ENCODE measurements at places on chromosomes 11 and 22.

GRCh38 chr11:2138431-2139122, 612 bp downstream of the IGF2 start:
- peak; percentile 37 for DNase-seq

DNA sequence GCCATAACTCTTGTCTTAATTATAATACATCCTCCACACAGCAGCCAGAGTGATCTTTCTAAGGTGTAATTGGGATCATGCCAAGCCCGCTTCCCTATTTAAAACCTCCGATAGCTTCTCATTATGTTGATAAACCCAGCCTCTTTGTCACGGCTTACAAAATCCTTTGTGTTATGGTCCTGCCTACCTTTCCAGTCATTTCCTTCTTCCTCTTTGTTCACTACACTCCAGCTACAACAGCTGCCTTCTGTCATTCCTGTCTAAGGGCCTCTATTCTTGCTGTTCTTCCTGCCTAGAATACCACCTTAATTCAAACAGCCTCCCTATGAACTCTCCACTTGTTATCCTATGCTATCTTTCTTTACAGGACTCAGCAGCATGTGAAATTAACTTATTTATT, 70.6 kb upstream of the CAPRIN1 start:
- no peak for DNase-seq

DNA sequence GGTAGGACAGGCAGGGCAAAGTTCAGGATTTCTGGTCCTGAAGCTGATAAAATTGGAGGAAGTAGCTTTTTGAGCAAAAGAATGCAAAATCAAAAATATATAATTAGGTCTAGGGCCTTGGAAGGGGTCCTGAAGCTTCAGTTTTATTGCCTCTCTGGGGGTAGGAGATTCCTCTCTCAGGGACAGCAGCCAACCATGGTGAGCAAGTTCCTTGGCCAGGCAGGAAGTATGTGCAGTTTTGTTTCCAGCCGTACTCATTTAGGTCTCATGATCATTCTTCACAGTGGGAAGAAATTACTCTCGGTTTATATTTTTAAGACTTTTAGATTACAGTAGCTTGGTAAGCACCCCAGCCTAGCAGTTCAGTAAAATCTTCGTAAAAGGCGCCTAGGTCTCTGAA, 2.9 kb upstream of the RAB38 start:
- DNase-seq, result peak; percentile 28

DNA sequence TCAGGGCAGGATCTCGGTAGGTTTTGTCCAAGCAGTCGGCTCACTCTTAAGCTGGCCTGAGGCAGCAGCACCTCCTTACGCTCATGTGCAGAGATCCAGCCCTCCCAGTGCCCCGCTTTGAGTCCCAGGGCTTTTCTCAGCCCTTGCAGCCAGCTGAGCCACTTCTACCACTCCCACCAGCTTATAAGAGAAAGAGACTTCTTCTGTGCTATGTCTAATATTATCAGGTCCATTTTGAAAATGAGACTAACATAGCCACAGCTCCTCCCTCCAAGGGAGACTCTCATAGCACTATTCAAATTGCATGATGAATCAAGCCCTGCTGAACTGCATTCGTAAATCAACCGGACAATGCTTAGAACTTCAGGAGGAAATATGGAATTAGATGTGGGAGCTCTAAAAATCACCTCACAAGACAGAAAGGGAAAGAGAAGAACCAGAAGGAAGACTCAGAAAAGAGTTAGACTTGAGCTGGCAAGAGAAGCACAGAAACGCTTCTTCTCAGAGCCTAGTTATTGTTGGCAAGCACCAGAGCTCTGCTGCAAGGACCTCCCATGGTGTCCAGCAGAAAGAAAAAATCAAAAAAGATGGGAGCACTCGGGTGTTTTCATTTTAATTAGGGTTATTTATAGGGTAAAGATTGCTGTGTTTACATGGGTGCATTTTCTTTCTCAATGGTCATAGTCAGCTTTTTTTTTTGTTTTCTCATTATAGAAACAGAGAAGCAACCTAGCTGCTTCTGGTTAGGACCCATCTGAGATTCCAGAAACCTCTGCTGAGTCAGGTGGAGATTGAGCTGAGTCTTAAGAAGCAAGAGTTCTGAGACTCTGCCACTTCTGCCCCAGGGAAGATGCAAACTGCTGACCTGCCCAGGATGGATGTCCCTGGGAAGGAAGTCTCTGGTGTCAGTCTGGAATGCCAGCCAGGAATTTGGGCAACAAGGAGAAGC, 181.4 kb downstream of the ETS1 start:
- no peak for DNase-seq

GRCh38 chr11:64028398-64029115, 7.2 kb upstream of the FLRT1 start:
- DNase-seq, result no peak

- no peak for DNase-seq
Measured at GRCh38 chr22:46465345-46465720, 72.1 kb downstream of the CELSR1 start.

GRCh38 chr11:123544631-123545375, 109.6 kb downstream of the SCN3B start:
- no peak for DNase-seq

- peak; percentile 89 for DNase-seq
Measured at GRCh38 chr11:66981976-66982578, 7.0 kb downstream of the C11orf86 start.

DNA sequence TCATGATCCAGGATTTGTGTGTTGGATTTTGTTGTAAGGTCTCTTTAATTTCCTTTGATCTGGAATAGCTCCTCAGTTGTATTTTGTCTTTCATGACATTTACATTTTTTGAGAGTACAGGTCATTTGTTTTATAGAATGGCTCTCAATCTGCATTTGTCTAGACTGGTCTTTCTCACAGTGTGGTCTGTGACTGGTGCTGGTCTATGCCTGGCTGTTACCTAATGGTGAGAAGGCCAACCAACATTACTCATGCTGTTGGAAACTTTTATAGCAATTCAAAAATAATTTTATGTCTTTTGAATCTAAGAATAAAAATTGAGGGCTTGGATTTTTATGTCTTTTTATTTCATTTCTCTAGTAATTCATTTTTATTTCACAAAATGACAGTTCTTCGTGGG, 3.9 kb upstream of the NCR3LG1 start:
- DNase-seq, result peak; percentile 16

DNA sequence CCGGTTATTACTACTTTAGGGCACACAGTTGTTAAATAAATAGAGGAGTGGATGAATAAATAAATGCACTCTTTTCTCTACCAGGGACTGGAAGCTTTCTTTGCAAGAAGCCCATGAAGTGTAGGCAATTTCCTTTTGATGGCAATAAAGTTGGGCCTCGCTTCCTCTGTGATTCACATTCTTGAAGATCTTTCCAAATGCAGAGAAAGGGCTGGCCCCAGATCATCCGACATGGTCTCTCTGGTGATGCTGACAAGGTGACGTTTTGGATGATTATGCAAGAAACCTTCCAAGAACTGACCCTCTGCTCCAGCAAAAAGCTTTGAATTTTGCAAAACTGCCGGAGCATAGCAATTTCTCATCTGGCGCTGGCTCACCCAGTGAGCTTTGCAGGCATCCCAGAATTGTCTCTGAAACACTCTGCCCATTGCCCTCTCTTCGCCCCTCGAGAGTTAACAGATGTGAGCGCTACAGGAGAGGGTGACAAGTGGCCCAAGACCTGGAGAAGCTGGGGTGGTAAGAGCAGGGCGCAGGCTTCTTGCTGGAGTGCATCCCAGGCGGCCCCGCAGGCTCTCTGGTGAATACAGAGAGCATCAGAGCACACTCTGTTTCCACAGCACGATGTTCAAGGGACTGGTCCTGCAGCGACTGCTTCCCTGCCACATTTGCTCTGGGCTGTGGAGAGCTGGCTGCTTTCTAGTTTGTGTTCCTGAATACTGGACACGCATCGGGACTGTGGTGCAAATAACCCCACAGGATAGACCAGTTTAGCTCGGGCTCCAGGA, 11.5 kb upstream of the IFT27 start:
- no peak for DNase-seq

DNA sequence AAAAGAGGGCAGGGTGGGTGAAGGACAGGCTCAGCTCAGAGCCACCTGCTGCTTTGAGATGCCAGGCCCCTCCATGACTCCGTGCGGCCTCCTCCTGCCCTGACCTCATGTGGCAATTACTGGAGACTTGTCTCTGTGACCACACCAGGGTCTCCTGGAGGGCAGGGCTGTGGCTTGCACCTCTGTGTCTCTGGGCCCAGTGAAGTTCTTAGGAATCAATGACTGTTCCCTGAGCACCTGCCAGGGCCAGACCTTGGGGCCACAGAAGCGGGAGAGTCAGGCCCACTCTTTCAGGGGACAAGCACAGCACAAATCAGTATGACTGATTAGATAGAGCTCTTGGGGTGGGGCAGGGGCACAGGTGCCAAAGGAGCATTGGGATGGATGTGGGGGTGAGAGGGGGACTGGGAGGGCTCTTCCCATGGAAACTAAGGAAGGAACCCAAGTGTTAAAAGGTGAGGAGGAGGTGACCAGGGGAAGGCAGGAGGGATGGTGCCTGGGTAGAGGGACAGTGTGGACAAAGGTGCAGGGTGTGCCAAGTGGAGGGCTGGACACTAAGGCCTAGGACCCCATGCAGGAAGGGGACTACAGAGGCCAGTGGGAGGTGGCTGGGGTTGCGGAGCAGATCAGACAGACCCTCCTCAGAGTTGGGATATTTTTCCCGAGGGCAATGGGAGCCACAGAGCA, 77.3 kb upstream of the SHISAL1 start:
- DNase-seq, result no peak

- DNase-seq, result no peak
Measured at GRCh38 chr11:130109386-130109785, 39.7 kb downstream of the APLP2 start.

DNA sequence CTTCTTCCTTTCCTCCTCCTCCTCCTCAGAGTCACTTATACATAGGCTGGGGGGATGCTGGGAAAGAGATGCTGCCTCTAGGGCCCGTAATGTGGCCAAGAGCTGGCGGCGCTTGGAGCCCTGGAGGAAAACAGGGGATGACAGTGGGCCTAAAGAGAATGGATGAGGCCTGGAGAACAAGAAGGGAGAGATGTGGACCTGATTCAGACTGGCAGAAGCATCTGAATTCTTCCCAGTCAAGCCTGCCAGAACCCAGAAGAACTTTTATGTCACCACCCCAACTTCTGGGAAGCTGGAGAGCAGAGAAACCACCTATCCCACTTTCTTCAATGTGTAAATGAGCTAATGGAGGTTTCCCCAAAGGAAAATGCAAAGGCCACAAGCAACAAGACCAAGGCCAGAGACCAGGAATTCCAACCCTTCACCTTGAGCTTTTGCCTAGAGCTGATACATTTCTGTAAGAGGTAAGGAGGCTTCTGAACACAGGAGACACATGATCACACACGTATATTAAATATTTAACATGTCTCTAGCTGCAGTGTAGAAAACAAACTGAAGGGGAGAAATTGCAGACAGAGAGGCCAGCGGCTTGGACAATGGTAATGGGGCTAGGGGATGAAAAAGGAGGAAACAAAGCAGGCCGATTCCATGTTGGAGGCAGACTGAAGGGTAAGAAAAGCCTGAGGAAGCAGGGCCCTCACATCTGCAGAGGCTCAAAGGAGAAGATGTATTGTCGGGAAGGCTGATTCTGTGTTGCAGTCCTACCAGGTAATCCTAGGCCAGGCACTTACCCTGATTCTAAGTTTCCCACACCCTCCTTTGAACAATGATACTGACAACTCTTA, 1.1 kb downstream of the RRP8 start:
- no peak for DNase-seq

GRCh38 chr11:43589601-43590250, 90.8 kb upstream of the HSD17B12 start:
- no peak for DNase-seq

DNA sequence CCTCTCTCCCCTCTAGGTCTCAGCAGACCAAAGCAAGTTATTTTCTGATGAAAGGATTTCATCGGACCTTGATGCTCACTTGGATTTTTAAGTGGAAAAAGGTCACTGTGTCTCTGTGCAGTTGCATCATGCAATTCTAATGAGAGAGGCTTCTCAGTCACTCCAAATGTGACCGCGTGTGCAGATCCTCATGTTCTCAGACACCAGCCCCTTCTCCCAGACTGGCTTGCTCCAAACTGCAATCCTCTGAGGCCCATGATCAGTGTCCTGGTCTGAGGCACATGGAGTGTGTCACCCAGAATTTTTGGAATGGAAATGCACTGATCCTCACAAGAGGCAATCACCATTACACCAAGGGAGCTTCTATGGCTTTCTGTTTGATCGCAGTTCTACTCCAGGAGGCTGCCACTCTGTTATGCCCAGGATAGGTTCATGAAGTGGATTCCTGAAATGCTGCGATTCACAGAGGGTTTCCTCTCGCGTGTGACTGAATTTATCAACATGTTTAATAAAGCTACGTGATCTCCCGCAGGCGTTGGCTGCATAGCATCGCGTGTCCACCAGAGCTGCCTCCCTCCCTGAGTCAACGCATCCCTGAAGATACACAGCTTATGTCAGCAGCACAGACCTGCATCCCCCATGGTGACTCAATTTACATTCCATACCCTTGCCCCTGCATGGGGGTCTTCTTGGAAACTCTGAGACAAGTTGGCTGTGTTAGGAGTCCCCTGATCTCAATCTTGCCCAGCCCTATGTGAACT, 544.6 kb upstream of the B3GAT1 start:
- no peak for DNase-seq

DNA sequence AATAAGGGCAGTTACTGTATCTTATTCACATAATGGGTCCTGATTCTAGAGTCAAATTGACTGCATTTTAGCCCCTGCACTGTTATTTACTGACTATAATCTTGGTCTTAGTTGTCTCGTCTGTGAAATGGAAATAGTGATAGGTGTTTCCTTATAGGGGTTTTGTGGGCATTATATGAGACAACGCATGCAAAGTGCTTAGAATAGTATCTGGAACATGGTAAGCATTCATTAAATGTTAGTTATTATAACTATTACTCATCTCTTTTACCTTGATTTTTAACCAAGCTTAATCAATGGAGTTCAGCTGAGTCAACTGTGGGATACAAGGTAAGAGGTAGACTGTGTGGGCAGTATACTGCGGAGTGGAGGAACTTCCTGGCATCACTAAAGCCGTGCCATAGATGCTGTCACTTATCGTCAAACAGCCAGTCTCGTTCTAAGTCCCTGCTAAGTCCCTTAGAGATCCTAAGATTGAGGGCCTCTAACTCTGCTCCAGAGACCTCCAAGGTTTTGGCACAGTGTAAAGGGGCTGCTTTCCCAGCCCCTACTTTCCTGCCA, 2.6 kb upstream of the ZC3H12C start:
- DNase-seq, result no peak

- peak; percentile 82 for DNase-seq
Measured at GRCh38 chr11:93741882-93742226, 382 bp downstream of the C11orf54 start.

GRCh38 chr11:60182541-60183330, at the start of gene MS4A6A:
TSS of gene MS4A6A (minus strand) at chr11:60183083. CDS start at chr11:60181727, 1,356 bp downstream.
- DNase-seq, result no peak

- DNase-seq, result no peak
Measured at GRCh38 chr11:98710986-98711385, 309.8 kb upstream of the CNTN5 start.

GRCh38 chr11:36777311-36777710, 179.3 kb upstream of the RAG2 start:
- DNase-seq, result no peak

- no peak for DNase-seq
Measured at GRCh38 chr11:28195449-28195848, 87.3 kb downstream of the METTL15 start.

- DNase-seq, result no peak
Measured at GRCh38 chr22:27317096-27317495, 484.5 kb downstream of the MN1 start.

GRCh38 chr22:20060700-20061480, 19.2 kb upstream of the DGCR8 start:
- no peak for DNase-seq
